ENCODE measurements at places on chromosomes 11 and 22. TPM values are rescaled to one million over a fixed set of nuclear protein-coding genes. Genes with fewer than 3 reads are reported as not detected.

DNA sequence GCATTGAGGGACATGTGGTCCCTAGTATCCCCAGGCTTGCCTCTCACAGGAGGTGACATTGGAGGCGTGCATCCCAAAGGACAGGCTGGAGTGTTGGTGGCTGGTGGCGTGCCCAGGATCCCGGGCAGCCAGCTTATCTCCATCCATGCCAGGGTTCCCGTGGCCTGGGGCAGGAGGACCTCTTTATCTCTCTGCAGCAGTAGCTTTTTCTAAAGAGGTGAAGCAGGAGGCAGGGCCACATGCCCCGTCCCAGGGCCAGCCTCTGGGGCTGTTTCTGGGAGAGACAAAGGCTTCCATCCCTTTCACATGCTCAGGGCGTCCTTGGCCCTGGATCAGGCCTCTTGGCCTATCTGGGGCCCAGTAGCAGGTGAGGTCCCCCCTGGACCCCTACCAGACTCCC, 19.7 kb downstream of the PARVG start:
- no peak for DNase-seq

- no peak for DNase-seq
Observed at GRCh38 chr11:62139526-62140303, 15.9 kb downstream of the INCENP start.

- DNase-seq: no peak
Observed at GRCh38 chr22:45790401-45790800, 118.8 kb downstream of the ATXN10 start.

Gene MS4A6A
- 24.4 TPM for total RNA-seq

GRCh38 chr11:16296273-16296672, 60.1 kb downstream of the SOX6 start:
- peak; percentile 54 for DNase-seq
